ENCODE measurements at places on chromosomes 3 and 15.

DNA sequence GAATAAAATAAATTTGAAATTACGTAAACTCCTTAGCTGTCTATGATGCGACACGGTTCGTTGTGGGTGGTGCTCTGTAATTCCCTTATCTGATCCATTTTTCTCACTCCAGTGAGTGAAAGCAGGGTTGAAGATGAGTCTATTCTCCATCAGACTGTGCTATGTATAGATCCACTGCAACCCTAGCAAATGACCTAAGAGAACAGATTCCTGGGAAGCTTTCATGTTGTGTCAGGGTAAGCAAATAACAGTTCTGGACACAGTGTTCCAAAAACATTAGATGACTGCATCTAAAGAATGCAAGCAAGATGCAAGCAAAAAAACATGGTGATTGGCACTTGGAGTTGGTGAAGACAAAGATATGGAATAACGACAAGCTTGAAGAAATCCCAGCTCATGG lies 239.3 kb downstream of the SLC9A9 start:
- DNase-seq, result peak; percentile 23

DNA sequence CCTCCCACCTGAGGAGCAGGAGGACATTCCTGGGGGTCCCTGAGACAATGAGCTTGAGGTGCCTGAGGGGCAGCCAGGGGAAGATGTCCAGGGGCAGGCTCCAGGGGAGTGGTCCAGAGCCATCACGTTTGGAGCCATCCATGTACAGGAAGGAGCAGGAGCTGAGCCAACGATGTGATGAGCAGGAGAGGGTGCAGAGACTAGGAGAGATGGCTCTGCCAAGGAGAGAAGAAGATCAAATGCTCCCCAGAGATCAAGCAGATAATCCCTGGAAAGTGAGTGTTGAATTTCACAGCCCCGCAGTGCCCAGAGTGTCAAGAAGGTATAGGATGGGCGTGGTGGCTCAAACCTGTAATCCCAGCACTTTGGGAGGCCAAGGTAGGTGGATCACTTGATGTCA lies 97.8 kb upstream of the HERC1 start:
- DNase-seq, result no peak

- no peak for DNase-seq
These were observed 168.4 kb downstream of the LPP start for GRCh38 chr3:188322135-188322887.

- DNase-seq, result no peak
These were observed 39.0 kb downstream of the ANAPC13 start for GRCh38 chr3:134446800-134447199.

GRCh38 chr3:178439504-178439903 lies 96.7 kb upstream of the KCNMB2 start:
- DNase-seq, result no peak

DNA sequence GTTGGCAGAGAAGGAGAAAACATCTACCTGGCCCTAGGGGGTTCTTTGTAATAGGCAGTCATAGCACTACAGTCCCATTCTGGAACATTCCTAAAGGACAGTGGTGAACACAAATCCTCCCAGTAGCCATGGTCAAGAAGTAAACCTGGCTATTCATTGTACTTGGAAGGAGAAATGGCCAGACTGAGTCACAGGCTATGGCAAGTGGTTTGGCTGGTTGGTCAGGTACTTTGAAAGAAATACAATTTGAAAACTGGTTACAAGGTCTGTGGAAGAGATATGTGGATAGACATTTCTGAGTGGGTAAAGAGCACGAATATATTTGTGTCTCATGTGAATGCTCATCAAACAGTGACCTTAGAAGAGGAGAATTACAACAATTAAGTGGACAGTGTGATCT lies 33.0 kb upstream of the FAN1 start:
- DNase-seq, result no peak

DNA sequence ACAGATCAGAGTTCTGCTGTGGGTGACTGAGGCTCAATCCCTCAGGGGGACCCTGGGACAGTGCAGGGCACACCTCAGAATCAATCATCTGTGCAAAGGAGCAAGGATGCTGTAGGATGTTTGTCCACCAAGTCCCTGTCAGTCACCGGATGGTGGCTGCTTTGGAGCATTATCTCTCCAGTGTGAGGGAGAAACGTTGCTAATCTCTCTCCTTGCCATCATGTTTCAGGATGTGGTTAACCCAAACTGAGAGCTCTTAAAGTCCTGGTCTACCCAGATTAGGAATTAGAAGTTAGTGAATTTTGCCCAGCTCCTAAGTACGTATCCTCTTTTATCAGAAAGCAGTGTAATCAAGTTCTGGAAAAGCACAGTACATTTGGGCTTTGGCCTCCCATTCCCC lies 26.2 kb upstream of the LRRC3B start:
- no peak for DNase-seq

- no peak for DNase-seq
These were observed 151.0 kb upstream of the ROBO2 start for GRCh38 chr3:76888856-76889255.

- DNase-seq, result no peak
These were observed 8.1 kb upstream of the TCAIM start for GRCh38 chr3:44330444-44330843.

DNA sequence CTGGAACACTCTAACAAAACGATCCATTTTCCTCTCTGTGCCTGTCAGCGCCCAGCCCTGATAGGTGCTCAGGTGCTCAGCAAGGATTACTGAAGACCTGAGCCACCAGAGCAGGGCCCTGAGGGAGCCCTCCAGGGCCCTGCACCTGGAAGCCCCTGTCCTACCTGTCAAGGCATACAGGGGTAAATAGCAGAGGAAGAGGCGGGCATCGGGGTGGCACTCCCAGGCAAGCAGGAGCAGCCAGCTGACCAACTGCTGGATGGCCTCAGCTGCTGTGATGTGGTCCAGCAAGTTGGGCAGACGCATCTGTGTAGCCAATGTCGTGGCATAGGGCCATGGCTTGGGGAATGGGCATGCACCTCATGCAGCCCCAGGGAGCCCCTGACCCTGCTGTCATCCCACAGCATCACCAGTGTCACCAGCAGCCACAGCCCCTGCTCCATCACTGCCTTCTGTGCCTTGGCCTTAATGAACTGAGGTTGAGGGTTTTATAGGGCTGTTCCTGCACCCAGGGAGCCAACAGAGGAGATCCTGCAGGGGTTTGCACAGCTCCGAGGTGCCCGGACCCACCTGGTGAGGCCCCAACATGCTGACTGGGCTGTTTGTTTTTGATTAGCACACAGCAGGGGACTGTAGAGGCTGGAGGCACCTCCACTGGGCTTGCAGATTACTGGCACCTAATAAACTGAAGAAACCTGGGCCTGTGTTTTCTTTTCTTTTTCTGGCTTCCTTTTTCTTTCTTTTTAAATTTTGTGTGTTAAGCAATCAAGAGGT lies 7.9 kb upstream of the WDR6 start:
- no peak for DNase-seq

DNA sequence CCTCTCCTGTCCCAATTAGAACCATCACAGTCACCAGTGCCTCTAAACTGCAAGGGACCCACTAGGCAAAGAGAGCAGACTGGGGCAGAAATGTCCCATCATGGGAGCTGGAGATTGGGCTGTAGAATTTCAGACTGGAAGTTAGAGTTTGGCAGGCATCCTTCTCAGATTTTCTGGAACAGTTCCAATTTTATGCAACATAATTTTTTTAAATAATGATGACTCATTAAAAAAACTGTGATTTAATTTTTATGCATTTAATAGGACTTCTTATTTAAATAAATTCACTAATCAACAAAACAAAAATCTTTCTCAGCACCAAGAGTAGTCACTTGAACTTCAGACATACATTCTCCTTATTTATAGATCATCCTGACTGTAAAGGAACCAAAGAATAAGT lies 84.6 kb upstream of the SLC7A14 start:
- no peak for DNase-seq

DNA sequence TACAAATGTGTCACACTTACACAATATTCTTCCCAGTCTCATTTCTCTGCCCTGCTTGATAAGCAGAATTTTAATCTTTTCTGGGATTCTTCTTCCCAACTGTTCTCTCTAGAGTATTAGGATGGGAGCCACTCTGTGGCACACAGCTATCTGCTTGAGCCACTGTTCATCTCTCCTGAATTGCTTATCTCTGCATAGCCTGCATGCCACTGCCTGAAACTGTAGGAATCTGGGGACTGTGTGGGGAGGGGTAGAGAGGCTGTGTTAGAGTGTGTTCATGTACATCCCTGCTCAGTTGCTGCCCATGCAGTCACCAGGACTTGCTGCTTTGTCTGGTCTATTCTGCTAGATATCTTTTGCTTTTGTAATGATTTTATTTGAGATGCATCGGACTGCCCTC lies 2.3 kb upstream of the OR4F6 start:
- no peak for DNase-seq

- DNase-seq, result no peak
These were observed 36.1 kb downstream of the KLHL25 start for GRCh38 chr15:85758655-85758978.

DNA sequence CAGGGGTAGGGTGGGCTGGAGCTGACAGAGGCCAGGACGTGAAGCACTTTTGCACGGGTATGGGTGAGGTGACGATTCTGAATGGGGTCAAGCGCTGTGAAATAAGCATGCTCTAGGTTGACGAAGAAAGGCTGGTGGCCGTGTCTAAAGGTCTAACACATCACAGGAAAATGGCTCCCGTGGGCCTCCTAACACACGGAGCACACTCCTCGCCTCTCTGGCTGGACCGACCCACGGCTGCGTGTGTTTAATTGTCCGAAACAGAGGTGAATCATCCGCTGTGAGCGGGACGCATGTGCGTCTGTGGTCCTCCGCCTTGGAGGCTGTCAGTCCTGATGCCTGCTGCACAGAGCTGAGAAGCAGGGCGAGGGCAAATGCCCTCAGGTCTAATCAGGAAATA lies 130.6 kb downstream of the NSMCE3 start:
- DNase-seq, result no peak

DNA sequence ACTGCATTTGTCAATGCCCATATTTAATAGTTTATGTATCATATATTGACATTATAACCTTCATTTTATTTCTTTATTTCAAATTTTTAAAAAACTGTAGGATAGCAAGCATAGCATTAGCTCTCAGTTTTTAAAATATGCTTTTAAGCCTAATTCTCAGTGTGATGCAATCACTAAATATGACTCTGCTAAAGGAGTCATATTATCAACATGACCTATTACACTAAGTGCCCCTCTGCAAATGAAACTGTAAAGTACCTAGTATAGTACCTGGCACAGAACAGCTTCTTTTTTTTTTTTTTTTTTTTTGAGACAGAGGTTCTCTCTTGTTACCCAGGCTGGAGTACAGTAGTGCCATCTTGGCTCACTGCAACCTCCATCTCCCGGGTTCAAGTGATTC lies 179.4 kb upstream of the CGNL1 start:
- DNase-seq, result no peak

- no peak for DNase-seq
These were observed at the start of gene HCLS1 for GRCh38 chr3:121660356-121661171. TSS of gene HCLS1 (minus strand) at chr3:121660903. CDS start at chr3:121658347, 2,556 bp downstream.

DNA sequence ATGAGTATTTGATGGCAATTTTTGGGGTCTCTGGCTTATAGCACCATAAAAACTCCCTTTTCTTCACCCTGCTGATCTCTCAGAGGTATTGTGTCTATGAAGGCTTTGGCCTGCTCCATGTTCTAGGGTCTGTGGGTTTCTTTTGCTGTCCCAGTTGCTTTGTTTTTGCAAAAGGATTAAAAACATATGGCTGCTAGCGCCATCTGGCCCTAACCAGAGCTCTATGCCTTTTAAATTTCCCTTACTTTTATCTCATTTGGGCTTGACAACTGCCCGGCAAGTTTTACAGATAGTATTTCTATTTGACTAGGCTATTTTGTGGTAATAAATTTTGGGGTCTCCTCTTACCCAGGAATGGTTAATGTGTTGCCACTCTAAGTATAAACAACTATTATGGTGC lies 6.4 kb upstream of the GHRL start:
- DNase-seq, result no peak

- peak; percentile 85 for DNase-seq
These were observed 912.7 kb downstream of the TUSC7 start for GRCh38 chr3:117622171-117622841.

DNA sequence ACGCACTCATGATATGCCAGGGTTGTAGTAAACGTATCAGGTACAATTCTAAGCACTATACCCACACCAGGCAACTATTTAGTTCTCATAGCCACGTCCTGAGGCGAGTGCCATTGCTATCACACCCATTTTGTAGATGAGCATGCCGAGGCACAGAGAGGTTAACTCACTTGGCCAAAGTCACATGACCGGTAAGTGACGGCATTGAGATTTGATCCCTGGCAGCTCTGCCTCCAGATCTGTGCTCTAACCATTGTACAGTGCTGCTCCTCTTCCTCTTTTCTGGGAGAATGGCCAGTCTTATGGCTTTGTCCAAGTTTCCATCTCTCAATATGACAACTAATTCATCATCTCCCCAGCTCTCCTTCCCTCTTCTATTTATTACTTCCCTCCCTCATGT lies 18.9 kb upstream of the ATP2B2 start:
- no peak for DNase-seq

DNA sequence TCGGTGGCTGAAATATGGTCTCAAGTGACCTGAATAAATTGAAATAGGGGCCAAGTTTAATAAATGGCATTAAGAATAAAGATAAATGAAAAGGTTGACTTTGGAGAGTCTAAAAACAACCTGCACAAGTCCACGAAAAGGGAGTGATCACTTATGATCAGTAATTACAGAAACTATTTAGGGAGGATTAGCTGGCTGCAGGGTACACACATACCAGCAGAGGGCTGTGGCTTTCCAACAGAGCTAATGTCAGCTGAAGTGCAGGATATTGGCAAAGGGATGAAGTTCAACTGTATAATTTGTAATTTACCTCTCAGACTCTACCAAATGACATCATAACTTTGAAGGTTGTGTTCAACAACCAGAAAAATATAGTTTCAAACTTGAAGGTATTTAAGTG lies 86.8 kb downstream of the SYNPR start:
- no peak for DNase-seq

DNA sequence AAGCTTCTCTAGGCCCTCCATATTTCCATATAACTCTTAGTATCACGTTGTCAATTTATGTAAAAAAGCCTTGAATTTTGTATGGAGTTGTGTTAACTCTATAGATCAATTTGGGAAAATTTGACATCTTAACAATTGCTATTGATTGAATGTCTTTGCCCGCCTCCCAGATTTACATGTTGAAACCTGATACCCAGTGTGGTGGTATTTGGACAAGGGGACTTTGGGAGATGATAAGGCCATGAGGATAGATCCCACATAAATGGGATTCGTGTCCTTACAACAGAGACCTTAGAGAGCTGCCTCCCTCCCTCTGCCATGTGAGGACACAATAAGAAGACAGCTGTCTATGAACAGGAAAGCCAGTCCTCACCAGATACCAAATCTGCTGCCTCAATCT lies 21.1 kb upstream of the TNK2 start:
- no peak for DNase-seq

- DNase-seq, result no peak
These were observed 613.4 kb downstream of the FOXP1 start for GRCh38 chr3:70970171-70970570.

DNA sequence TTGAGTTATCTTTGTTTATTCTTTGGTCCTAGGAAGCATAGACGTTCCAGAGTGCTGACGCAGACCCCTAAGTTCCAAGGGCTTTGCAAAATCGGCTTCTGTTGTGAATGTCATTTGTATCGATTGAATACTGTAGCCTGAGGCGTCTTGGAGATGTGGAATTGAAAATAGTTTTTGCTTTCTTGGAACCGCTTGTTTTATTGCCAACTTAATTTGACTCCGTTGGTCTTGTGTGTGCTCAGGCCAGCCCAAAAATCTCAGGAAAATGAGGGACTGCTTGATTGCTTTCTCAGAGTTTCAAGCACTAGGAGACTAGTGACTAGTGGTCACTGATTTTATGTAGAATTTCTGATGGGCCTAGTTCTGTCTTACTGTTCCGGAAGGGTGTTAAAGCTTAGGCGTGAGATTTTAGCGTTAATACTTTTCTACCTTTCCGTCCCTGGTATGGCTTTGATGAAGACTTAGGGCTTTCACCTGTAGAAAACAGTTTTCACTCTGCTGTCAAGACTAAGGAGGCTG lies 263 bp upstream of the UTS2B start:
- no peak for DNase-seq
